Activated T-cell treated with anti-CD3 and anti-CD28 coated beads, Interleukin-2, amount 50 U/mL, for 48 hours (primary cell): ENCODE measurements at places on chromosomes 11 and 22.

DNA sequence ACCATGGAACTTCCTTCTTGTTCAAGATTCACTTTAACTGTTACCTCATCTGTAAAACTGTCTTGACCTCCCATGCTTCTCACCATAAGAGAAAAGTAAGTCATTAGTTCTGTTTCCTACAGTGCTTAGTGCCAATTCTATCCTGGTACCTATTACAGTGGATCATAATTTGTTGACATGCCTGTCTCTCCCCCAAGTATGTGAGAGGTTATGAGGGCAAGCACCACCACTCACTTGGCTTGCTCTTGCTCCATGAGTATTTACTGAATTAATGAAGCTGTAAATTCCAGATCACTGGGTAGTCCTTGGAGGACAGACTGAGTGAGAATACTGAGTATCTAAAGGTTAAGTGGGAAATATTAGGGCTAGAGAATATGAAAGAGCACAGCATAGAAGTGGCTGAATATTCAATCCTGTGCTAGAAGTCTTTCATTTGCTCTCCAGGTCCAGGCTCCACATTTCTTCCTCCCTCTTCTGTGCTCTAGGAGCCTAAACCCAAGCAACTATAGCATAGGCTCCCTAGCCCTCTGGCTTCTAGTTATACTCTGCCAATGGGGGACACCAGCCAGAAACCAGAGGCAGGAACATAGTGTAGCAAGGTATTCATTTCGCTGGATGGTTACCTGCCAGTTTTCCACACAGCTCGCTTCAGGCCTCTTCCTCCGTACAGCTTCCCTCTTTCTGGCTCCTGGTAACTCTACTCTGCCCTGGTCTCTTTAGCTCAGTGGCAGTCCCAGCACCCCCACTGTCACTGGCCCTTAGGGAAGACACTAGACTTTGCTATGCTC is 118.2 kb upstream of the SLC5A12 start:
- DNase-seq = no peak

- no peak for DNase-seq
Measured at GRCh38 chr11:132125988-132126871, 755.8 kb downstream of the NTM start.

- no peak for DNase-seq
Measured at GRCh38 chr11:123298488-123299447, 103.7 kb upstream of the CLMP start.

GRCh38 chr11:80388130-80388529 is 947.3 kb upstream of the TENM4 start:
- no peak for DNase-seq

DNA sequence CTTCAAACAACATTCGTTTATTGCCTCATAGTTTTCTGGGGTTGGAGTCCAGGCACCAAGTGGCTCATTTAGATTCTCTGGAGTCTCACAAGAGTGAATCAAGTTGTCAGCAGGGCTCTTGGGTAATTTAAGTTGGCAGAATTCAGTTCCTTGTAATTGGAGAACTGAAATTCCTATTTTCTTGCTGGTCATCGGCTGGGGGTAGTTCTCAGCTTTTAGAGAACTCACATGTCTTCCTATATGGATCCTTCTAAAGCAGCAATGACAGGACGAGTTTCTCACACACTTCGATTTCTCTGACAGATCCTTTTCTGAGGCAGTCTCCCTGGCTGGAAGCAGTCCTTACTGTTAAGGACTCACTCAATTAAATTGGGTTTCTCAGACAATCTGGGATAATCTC is 17.3 kb upstream of the OOSP4B start:
- DNase-seq = no peak
